ENCODE measurements at places on chromosomes 13 and 19.

GRCh38 chr19:33477781-33478180, 43.8 kb downstream of the PEPD start:
- no peak for DNase-seq

DNA sequence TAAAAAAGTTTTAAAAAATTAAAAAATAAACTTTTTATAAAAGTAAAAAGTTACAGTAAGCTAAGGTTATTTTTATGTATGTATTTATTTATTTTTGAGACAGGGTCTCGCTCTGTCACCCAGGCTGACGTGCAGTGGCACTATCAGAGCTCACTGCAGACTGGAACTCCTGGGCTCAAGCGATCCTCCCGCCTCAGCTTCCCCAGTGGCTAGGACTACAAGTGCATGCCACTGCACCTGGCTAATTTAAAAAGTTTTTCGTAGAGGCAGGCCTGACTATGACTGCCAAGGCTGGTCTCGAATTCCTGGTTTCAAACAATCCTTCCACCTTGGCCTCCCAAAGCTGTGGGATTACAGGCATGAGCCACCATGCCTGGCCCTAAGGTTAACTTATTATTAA, 64.1 kb downstream of the CDADC1 start:
- DNase-seq = no peak

- peak; percentile 93 for DNase-seq
Measured at GRCh38 chr19:45177817-45178261, at the start of gene TRAPPC6A. Gene TRAPPC6A, minus strand, starts transcription at chr19:45178237. Its CDS starts 19 bp downstream, at chr19:45178218.

DNA sequence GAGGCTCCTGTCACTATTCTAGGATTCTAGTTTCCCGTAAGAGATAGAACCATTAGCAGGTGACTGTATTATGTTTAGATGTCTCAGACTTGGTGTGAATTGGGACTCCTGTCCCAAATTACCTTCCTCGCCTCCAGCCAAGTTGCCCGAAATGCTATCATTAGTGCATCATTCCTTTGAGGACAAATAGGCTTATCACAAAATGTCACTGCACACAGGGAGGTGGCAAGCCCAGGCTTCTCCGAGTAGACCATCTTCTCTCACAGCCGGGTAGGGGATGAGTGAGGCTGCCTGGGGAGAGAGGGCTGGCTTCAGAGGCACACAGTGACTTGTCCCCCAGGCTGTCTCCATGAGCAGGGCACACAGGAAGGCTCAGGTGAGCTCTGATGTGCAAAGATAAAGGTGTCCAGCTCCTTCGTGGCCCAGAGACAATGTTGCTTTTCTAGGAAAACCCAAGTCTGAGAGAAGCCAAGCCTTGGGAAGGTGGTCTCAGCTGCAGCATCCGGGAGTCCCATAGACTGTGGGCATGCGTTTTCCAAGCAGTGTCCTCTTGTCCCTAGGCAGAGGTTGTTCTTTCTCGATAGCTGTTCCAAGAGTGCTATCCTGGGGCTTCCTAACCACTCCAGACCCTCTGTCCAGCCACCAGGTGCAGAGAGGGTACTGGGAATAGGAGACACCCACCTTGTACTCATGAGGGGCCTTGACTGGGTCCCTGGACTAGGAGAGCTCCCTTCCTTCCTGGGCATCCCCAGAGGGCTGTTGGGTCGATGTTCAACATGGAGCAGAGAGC, 163.1 kb upstream of the TSHZ3 start:
- no peak for DNase-seq

GRCh38 chr13:46839399-46839798, 42.4 kb upstream of the ESD start:
- DNase-seq = no peak

DNA sequence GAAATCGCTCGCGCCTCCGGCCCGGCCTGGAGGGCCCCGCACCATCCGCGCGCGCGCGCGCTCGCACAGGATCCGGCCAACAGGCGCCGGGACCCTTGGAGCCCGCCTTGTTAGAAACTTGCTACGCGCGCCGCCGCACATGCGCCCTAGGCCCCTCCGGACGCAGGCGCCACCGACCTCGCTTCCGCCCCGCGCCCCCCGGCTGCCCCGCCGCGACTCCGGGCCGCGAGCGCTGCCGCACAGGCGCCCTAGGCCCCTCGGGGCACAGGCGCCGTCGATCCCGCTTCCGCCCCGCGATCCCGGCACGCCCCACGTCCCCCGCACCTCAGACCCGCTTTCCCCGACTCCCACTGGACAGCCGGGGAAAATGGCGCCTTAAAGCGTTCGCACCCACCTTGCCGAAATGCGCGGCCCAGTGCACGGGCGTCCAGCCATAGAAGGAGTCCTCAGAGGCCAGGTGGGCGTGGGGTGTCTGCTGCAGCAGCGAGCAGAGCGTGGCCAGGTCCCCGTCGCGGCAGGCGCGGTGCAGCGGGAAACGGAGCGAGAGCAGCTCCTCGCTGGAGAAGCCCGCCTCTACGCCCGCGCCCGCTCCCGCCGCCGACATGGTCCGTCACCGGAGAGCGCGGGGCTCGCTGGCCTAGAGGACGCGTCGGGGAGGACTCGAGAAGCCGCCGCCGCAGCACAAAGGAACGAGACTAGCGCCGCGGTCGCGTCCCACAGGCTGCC, 375 bp downstream of the ANKRD10 start:
- peak; percentile 84 for DNase-seq

GRCh38 chr13:114041493-114041892, 67.6 kb upstream of the C13orf46 start:
- DNase-seq = no peak

- no peak for DNase-seq
Measured at GRCh38 chr13:51222686-51223559, 725 bp downstream of the FAM124A start.

DNA sequence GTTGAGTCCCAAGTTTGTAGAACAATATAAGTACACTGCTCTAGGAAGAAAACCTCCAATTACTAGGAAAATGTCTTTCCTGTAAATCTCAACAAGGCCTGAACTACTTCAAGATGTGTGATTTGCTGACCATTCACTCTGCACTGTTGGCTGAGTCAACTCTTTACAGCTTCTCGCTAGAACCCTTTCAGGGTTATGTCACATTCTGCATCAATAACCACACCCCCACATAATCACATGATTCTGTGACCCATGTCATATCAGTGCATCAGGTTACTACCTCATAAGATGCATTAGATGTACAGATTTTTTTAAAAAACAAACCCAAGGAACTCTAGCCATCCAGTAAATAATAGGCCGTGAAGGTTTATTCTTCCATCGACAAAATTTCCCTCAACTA, 16.1 kb upstream of the DCLK1 start:
- DNase-seq = no peak

DNA sequence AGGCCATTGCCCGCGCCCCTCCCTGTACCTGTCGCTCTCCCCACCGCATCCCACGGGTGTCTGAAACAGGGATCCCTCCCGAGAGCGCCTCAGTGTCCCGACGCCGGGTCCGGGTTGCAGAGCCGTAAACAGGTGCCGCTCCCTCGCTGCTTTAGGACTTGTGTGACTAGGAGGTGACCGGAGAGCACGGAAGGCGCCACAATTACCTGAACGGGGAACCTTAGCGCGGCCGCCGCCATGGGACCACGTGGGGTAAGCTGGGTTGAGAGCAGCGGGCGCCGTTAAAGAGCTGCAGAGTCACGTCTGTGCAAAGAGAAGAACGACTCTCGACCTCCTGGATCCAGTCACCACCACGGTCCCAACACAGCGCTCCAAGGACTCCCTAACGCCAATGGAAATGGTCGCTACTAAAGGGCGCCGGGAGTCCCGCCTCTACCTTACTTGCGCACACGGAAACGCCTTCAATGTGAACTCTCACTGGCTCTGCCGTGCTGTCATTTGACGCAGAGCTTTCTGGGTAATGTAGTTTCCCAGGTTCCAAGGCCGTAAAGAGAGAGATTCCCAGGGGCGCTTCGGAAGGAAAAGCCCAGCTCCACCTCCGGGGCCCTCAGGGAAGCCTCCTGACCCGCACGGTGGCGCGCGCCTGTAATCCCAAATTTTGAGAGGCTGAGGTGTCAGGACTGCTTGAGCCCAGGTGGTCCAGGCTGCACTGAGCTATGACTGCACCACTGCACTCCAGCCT, at the start of gene ZNF552:
ZNF552 (minus strand) TSS at position 409 of the 742 bp plus-strand sequence; CDS start at position 239, 170 bp downstream.
- DNase-seq = peak; percentile 92

GRCh38 chr13:38703255-38703654, 16.4 kb downstream of the FREM2 start:
- DNase-seq = no peak

GRCh38 chr19:12495002-12495802, 10.6 kb upstream of the ZNF709 start:
- peak; percentile 88 for DNase-seq

- peak; percentile 5 for DNase-seq
Measured at GRCh38 chr13:111115965-111116521, 933 bp downstream of the ARHGEF7 start.

- no peak for DNase-seq
Measured at GRCh38 chr19:1911995-1912394, 6.8 kb downstream of the ADAT3 start.

GRCh38 chr19:48400018-48400742, 6.7 kb downstream of the GRIN2D start:
- DNase-seq = no peak

GRCh38 chr19:9538183-9539058, at the start of gene ZNF426:
Gene ZNF426, minus strand, starts transcription at chr19:9538645. Its CDS starts 2,413 bp downstream, at chr19:9536232.
- peak; percentile 89 for DNase-seq

GRCh38 chr19:49911381-49912145, 14.9 kb upstream of the IL4I1 start:
- DNase-seq = peak; percentile 95

- no peak for DNase-seq
Measured at GRCh38 chr13:40141859-40142555, 486.5 kb downstream of the COG6 start.

DNA sequence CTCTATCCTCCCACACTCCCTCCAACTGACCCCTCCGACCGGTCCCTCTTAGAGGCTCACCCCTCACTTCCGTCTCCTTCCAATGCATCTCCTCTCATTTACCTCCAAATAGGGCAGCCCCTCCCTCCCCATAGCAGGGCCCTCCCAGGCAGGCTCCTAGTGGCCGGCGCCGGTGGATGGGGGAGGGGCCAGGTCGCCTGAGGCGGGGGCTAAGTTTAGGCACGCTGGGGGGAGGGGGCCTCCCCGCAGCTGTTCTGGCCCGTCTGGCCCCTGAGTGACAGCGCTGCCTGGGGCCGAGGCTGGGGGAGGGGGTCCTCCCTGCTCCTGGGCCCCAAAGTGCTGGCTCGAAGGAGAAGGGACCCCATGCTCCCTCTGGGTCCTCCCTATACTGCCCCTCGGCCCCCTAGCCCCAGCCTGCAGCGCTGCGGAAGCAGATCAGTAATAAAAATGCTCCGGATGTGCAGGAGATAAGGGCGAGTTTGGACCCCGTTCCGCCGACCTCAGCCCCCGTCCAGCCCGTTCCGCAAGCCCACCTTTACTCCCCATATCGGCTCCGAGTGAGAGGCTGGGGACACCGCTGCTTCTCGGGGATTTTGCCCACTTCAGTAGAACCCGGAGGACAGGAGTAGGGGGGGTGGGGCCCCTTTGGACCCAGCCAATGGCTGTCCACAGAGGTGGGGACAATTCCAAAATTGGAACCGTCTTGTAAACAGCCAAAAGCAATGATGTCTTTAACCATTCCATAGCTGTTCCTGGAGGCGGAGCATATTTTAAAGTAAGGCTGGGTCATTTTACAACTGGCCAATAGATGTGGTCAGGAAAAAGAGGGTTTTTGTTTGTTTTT, 4.0 kb downstream of the RTN2 start:
- DNase-seq = no peak

- peak; percentile 51 for DNase-seq
Measured at GRCh38 chr13:24053519-24054251, 106.8 kb upstream of the SPATA13 start.
